NCI-H446 (cell line): ENCODE measurements at places on chromosomes 11 and 22.

GRCh38 chr11:72690166-72690565 is 15.9 kb upstream of the PDE2A start:
- no peak for DNase-seq

GRCh38 chr22:38429499-38430068 is 25.4 kb downstream of the KCNJ4 start:
- DNase-seq, result no peak

- peak; percentile 64 for DNase-seq
Observed at GRCh38 chr11:85718991-85719807, 33.2 kb upstream of the CCDC89 start.

GRCh38 chr22:48653306-48653705 is 1174.4 kb downstream of the BRD1 start:
- DNase-seq, result no peak

- DNase-seq, result no peak
Observed at GRCh38 chr22:45064313-45065278, 54.8 kb upstream of the PHF21B start.

- DNase-seq, result no peak
Observed at GRCh38 chr11:14588681-14589080, 54.9 kb upstream of the PDE3B start.

DNA sequence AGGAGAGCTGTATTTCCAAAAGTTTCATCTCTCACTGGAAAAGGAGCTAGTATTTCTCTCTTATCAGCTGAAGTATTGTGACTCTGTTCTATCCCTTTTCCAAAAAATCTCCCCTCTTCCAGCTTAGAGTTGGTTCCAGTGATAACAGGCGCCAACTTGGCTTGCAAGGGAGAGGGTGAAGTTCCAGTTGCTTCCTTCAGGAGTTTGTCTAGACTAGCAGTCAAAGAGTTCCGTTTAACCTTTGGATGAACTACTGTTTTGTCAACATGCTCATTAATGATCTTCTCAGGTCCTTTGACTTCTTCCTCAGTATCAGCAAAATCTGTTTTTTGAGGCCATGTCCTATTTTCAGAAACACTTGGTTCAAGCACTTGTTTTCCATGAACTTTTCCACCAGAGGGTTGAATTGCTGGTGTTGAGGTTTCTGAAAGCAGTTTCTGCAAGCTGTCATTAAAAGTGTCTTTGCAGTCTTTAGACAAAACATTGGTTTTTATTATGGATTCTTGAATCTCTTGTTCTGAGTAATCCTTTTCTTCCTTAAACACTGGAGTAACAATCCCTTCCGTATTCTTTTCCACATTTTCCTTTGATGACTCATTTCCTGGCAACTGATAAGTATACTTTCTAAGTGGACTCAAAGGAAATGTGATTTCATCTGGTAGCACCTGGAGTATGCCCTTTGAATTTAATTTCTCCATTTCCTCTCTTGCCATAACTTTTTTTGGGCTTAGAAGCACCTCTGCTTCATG is 39.7 kb upstream of the CCDC89 start:
- DNase-seq, result no peak

DNA sequence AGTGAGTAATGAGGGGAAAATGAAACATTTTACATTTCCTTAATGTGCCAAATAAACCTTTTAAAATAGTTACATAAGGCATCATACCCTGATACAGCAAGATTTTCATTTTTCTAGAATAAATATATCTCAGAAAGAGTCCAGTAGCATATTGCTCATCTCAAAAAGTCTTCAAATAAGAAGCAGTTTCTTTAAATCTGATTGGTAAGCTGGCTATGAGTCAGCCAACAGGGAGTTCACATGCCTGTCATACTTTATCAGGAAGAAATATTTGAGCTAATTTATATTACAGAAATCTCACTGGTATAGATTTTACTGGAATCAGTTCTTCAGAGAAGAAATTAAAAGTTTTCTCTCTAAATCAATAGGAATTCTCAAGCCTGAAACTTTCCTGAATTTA is 258.1 kb downstream of the C11orf87 start:
- no peak for DNase-seq

DNA sequence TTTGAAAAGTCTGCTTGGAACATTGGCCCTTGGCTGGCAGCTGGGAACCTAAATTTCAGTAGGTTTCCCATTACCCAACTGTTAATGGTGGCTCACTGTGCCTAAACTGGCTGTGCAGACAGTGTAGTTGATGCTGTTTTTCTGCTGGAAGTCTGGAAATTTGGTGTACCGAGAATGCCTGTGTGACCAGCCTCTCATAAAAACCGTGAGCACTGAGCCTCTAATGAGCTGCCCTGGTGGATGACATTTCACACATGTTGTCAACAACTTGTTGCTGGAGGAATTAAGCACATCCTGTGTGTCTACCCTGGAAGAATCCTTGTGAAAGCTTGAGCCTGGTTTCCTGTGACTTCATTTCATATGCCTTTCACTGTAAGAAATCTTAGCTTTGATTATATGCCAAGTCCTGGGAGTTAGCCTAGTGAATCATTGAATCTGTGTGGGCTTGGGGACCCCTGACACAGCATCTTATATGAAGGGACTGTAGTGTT is 131.1 kb downstream of the LDLRAD3 start:
- DNase-seq, result peak; percentile 30

- DNase-seq, result no peak
Observed at GRCh38 chr11:78065203-78065602, 1.5 kb downstream of the THRSP start.

DNA sequence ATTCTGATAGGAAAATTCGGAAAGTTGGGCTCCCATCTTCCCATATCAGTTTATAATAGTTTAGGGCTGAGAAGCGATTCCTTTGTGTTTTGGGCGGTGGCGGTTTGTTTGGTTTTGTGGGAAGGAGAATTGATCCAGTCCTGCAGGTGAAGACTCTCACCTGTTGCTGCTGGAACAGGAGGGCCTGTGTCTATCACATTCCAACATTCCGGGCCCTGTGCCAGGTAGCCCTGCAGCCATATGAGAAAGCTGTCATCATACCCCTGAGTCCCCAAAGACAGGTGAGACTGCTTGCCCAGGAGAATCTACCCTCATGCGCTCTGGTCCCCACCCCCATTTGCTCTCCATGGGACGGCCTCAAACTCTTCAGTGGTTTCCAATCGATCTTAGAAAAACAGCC is 62.1 kb downstream of the TRAF6 start:
- no peak for DNase-seq

GRCh38 chr11:16891165-16891564 is 123.0 kb downstream of the PLEKHA7 start:
- DNase-seq, result peak; percentile 74

GRCh38 chr11:57095417-57095816 is 86.3 kb upstream of the LRRC55 start:
- no peak for DNase-seq

DNA sequence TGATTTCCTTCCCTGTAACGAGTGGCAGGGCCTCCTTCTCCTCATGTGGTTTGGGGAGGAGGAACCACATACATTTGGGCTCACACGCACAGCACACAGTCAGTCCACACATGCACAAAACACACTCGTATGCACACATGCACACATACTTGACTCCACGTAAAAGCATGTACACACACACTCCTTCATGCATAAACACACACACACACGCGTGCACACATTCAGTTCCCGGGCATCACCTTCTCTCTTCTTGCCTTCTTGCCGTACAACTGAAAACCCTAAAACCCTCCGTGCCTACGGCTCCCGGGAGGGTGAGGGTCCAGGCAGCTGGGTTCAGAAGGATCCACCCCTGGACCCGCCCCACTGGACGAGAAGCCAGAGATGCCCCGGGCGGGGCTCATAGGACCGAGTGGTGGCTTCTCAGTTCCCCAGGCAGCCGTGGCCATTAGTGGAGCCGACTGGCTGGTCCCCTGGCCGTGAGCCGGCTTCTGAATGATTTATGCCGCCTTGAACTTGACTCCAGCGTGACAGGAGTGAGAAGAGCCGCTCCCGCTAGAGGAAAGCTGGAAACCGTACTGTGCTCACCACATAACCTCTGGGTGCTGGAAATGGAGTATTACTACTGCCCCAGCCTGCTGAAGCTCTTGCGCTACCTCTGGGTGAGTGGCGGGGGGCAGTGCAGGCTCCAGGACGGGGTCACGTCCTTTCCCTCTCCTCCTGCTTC is 117.4 kb downstream of the KIAA1671 start:
- DNase-seq, result no peak

- DNase-seq, result no peak
Observed at GRCh38 chr11:11782532-11783110, 59.2 kb upstream of the USP47 start.

DNA sequence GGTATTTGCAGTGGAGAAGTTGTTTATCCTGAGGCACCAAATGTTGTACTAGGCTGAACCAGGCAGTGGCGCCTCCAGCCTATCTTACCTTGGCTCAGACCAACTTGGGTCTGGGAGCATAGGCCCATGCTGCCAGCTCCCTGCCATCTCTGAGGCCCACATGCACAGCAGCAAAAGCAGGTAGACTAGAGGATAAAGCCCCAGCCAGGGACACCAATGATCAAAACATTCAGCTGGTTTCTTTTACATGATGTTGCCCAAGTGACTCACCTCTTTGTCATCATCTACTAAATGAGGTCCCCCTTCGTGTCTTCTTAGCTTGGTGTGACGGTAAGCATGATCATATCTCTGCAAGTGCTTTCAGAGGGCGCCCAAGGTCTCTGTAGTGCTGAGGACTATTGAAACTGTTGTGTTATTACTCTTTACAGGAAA is 112.1 kb upstream of the DRD2 start:
- DNase-seq, result no peak

GRCh38 chr11:57804466-57804865 is 42.9 kb downstream of the CTNND1 start:
- no peak for DNase-seq

DNA sequence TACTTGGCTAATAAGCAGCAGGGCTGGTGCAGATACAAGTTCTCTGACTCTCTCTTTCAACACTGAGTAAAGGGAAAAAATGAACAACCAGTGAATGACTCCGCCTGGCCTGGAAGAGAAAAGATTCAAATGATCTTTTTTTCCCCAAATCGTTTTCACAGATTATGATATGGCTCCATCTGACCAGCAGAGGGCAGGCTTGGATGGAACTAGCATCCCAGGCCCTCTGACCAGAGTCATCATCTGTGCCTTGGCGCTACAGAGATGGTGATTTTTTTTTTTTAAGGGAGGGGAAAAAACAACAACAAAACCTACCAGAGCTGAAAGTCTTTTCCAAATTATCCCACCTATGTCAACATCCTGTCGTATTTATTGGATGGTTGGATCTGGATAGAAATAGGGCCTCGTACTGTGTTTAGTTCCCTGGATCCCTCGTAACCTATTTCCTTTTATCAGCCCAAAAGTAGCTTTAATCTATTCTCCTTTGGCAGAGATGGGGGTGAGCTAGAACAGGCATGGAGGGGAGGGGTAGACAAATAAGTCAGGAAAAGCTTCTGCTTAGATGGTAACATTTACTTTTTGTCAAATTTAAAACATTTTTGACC is 69.7 kb downstream of the PRSS23 start:
- peak; percentile 73 for DNase-seq

DNA sequence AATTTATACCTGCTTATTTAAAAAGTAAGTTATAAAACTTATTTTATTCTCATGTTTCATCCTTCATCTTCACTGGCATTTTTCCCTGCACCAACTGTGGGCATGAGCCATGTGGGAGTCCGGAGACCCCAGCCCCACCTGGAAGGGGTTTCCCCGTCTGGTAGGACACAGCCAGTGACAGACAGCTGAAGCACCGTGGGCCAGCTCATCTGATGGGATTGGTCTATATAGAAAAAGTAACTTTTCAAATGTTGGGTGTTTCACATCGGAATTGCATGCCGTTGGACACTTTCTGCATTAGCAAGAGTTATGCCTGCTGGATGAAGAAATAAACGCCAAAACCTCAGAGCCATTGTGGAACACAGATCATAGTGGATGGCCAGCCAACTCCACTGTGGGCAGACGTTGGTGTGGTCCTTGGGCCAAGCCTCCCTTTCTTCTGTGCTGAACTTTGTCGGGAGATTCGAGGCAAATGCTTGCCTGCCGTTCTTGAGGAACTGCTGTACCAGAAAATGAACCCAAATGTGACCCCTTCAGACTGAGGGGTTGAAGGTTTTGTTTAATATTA is 1329.3 kb downstream of the TBC1D22A start:
- no peak for DNase-seq

DNA sequence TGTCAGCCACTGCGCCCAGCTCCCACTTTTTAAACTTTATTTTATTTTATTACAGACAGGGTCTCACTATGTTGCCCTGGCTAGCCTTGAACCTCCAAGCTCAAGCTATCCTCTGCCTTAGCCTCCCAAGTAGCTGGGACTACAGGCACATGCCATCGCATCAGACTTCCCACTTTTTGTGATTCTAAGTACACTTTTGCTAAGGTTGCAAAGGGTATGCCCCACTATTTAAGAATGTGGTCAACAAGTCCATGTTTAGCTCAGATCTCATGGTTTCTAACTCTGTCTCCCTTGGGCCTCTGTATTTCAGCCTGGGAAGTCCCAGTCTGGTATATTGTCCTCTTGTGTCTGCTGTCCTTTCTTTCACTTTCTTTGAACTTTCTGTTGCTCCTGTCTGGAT is 35.3 kb downstream of the EXPH5 start:
- DNase-seq, result no peak

GRCh38 chr11:134346101-134346975 is 14.6 kb downstream of the GLB1L2 start:
- no peak for DNase-seq

DNA sequence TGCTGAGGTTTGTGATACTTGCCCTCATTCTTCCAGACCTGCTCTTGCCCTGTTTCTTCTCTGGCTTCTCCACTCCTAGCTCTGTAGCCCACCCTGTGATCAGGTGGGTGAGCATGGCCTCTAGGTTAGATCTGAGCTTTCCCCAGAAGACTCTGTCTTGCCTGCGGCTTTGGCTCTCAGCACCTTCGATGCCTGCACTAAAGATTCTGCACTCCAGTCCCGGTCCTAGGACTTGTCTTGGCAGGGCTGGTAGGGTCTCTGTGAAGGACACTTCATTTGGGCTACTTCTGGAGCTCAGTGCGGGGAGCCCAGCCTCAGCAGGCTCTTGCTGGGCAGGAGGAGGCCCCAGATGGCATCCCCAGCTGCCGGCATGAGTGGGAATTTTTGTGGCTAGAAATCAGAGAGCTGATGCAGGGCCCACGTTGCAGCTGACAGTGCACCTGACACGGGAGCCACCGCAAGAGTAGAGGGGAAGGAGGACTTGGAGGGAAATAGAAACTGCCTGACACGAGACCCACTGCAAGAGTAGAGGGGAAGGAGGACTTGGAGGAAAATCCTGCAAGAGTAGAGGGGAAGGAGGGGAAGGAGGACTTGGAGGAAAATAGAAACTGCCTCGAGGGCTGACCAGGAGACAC is 226.9 kb upstream of the B3GAT1 start:
- DNase-seq, result no peak
